ENCODE measurements at places on chromosomes 12 and 14. TPM values are rescaled to one million over a fixed set of nuclear protein-coding genes. Genes with fewer than 3 reads are reported as not detected.

DNA sequence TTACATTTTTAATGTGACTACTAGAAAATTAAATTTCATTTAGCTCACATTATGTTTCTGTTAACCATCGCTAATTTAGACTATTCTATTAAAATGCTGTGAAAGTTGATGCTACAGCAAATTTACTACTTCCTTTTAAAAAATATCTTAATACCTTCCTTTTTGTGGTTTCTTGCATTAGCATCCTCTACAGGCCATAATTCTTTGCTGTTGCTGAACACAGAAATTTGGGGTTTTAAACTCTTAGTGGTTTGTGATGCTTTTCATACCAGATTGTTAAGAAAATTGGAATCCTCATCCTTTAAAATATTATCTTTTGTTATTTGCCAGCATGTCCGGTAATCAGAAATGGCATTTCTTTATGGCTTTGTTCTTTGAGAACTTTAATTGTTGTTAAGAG, 18.1 kb downstream of the WNK1 start:
- peaks cover 60% of the 10 kb centered on the region for H3K4me1 ChIP-seq
- peaks cover 20% of the 10 kb centered on the region for H3K36me3 ChIP-seq
- H3K27me3 ChIP-seq: no peaks in the 10 kb centered on the region
- no peak overlapping the region for H3K4me3 ChIP-seq

- peaks cover 13% of the 10 kb centered on the region for H3K27me3 ChIP-seq
- no peaks in the 10 kb centered on the region for H3K4me1 ChIP-seq
- H3K36me3 ChIP-seq: no peaks in the 10 kb centered on the region
- no peak for DNase-seq
Observed at GRCh38 chr12:112813836-112814235, 22.3 kb downstream of the RPH3A start.

DNA sequence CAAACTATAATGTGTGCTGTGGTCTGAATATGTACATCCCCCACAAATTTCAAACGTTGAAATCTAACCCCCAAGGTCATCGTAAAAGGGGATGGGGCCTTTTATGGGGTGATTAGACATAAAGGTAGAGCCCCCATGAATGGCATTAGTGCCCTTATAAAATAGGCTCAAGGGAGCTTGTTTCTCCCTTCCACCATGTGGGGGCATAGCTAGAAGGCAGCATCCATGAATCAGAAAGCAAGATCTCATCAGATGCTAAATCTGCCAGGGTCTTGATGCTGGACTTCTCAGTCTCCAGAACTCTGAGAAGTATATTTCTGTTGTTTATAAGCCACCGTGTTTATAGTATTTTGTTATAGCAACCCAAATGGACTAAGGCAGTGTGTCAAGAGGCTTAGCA, 33.4 kb upstream of the IGF1 start:
- no peak overlapping the region for H3K4me3 ChIP-seq
- no peak overlapping the region for H3K27ac ChIP-seq
- no peaks in the 10 kb centered on the region for H3K36me3 ChIP-seq
- H3K27me3 ChIP-seq: peaks cover 5% of the 10 kb centered on the region
- H3K4me1 ChIP-seq: peaks cover 9% of the 10 kb centered on the region

The NT5DC3 gene
- 3.1 TPM for total RNA-seq

The ETFBKMT gene
- 1.0 TPM for total RNA-seq

The KRT6C gene
- not detected for total RNA-seq

The ANKS1B gene
- not detected for total RNA-seq

The EGLN3 gene
- total RNA-seq: 12.7 TPM

The FAM181A gene
- total RNA-seq: not detected

The TEX22 gene
- total RNA-seq: 1.9 TPM

All from activated CD8-positive, alpha-beta T cell treated with anti-CD3 and anti-CD28 coated beads, Interleukin-2, amount 10 ng/mL, durations not matched to agents 7 days and 5 days (primary cell).